Testis (tissue), 5 donors: ENCODE measurements at places on chromosomes 7 and 10. TPM values are rescaled to one million over a fixed set of nuclear protein-coding genes. Genes with fewer than 3 reads are reported as not detected.

DNA sequence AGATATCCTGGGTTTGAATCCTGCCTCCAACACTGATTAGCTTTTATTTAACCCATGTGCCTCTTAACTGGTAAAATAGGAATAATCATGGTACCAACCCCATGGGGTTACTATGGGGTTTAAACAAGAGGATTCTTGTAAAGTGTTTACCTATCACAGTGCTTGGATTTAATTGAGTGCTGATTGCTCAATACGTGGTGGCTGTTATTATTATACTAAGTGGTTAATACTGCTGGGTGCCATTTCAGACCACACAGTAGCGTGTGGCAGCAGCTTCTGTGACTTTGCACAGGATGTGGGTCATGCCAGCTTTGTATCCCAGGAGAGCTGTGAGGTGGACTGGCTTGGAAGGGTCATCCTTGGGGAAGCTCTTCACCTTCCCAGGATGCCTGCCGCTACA is 177.2 kb downstream of the SEC23IP start:
- no peak for DNase-seq

DNA sequence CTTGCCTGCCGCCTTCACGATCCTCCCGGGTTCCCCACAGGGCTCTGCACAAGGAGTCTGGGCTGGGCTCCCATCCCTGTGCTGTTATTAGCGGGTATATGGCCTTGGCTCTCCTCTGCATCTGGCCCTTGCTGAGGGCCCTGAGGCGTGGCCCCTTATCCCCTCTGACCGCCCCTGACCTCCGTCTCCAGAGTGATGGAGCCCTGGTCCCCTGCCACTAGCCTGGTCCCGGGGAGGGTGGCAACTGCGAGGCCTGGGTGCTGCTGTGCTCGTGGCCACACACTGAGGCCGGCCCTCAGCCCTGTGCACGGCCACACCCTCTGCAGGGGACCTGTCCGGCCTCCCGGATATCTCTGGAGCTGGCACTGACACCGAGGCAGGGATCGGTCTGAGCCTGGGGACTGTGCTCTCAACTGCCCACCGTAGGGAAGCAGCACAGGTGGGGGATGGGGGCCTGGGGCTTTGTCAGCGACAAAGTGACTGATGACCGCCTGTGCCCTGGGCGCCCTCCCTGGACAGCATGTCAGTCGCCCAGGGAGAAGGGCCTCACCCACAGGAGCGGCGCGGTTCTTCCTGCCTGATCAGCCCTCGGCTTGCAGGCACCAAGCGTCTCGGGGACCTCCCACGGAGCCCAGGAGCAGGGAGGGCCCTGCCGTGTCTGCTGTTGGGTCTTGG is 72.4 kb downstream of the NKX6-2 start:
- DNase-seq, result no peak

- no peak for DNase-seq
These were observed 39.6 kb downstream of the GRK5 start for GRCh38 chr10:119246862-119247549.

DNA sequence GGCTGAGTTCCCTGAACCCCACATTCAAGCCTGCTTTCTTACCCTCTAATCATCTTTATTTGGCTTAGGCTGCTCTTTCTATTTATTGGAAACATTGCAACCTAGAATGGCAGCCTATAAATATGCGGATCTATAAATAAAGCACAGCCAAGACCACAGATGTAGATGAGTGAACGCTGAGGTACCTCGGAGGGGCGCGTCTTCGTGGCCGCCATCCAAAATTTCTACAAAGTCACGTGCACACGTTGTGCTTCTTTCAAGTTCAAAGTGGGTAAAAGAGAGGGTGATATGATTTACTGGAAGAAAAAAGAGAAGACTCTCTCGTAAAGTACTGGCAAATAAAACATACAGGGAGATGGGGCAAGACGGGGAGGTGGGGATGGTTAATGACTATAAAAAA is 132.6 kb upstream of the RSU1 start:
- no peak for DNase-seq

DNA sequence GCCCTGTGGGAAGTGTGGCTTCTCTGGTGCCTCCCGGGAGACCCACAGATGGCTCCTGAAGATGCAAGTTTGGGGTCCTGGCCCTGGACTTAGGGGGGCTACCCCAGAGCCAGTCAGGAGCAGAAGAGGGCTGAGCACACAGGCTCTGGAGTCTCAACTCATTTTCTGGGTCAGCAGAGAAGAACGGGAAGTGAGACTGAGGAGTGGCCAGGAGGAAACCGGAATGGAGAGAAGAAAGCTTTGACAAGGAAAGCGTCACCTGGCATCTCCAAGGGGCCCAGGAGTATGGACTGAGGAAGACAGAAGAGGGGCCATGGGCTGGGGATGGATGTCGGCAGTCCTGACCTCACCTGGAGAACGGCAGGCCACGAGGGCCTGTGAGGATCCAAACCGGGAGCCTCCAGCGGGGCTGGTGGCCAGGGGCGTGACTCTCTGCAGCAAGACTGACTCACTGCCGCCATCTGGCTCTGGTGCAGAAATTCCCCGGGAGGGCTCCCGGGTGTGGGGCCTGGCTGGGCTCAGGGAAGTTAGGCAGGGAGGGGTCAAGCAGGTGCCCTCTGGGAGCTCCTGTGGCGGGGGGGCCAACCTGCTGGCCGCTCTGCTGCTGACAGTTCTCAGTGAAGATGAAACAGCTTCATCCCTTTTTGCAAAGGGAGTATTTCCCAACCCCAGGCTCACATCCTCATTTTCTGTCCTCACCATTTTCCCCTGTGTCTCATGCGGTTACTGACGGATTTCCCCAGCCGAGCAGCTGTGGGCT is 23.6 kb downstream of the DAGLB start:
- DNase-seq, result no peak

DNA sequence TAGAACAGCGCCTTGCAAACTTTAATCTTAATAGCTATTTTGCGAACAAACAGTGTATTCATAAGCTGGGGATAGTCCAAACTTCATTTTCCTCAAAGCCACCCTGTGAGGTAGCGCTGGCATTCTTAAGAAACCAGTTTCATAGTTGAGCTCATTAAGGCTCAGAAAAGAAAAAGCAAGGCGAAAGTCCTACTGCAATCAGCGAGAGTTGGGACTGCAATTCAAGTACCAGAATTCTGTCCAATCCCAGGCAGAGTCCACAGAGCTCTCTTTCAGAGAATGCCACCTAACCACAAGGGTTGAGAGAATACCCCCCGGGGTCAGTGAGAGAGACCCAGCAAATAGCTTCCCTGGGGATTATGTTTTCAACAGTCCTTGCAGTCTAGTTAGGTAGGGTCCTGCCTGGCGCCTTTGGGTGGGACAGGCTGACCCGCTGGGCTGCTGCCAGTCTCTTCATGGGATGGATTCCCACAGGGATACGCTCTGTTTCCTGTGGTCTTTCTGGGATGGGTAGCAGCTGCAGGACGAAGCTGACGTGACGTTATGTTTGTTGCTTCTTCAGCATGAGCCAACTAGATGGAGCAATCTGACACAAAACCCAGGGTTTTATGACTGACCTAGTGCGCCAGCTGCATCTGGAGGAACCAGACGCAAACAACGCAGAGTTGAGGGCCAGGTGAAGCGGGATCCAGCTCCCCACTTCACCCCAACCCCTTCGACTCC is 16.0 kb downstream of the BMPER start:
- no peak for DNase-seq

DNA sequence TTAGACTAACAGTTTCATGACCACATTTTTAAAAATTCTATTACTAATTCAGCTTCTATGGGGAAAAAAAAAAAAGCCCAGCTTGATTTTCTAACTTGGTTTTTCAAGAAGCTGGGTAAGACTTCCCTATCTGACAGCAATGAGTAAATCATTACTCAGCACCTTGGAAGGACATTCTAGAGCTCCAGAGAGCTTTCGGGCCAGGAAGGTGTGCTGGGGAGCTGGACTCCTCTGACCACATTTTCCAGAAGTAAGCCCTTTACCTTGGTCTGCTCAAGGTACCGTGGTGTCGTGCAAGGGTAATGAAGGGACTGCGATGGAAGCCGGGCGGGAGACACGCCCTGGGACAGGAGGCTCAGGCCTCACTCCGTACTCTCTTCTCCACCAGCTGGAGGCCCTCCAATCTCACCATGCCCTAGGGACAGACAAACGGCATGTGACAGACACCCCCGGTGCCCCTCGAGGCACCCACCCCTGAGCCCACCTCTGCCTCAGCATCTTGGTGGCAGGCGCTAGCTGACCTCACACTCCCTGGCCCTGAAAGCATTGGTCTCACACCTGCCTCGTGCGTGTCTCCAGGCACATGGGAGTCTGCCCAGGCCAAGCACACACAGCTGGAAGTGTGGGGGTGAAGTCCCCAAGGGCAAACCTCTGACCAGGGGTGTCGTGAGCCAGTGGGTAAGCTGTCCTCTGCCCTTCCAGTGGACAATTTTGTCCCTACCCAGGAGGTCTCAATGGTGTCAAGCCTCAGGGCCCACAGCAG is 152.1 kb downstream of the OAT start:
- no peak for DNase-seq

DNA sequence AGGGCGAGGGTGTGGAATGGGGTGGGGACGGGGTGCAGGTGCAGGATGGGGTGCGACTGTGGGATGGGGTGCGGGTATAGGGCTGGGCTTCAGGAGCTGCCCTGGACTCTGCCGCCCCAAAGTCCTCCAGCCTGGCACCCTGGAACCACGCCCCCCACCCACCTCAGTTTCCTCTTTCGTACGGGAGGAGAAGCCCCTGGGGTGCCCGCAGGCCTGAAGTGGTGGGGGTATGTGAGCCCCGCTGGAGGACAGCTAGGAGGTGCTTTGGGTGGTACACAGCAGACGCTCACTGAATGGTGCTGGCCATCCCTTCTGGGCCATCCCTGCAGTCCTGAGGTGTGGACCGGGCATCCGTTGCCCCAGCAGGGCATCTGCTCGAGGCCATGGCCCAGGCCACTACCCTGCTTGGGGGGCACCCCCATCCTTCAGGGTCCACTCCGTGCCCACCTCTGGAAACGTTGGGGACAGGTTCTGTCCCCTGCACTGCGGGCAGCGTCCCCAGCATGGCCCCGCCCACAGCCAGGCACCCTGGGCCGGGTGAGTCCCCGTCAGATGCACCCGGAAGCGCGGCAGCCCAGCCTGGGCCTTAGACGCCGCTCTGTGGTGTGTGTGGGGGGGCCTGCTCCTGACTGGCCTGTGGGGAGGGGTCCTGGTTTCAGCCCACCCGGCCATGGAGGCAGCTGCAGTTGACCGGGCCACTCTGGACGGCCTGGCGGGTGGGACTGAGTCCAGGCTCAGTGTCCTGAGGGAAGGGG is 41.6 kb downstream of the UNCX start:
- no peak for DNase-seq

GRCh38 chr7:116185956-116186355 is 24.4 kb upstream of the TES start:
- no peak for DNase-seq

GRCh38 chr10:123535386-123535785 is 130.8 kb upstream of the GPR26 start:
- no peak for DNase-seq

- no peak for DNase-seq
These were observed 21.4 kb downstream of the PRKAR2B start for GRCh38 chr7:107065929-107066247.

DNA sequence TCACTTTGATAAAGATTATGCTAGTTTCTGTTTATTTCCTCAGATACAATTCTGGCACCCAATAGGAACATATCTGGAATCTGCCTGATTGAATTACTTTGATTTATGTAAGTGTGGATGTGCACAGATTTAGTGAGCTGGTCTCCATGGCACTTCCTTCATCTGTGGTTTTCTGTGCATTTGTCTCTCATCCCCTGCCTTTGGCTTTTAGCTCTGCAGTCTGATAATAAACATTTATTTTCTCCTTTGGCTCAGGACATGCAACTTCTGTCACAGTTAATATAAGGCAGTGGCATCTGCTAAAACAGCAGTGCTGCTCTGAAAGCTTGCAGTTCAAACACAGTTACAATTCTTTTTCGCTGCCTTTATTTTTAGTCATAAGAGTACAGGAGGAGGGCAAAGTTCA is 273.7 kb upstream of the CHRM2 start:
- no peak for DNase-seq

GRCh38 chr7:17913250-17913649 is 27.0 kb downstream of the SNX13 start:
- no peak for DNase-seq

- DNase-seq, result peak; percentile 61
These were observed 376 bp downstream of the GNA12 start for GRCh38 chr7:2843711-2844152.

- no peak for DNase-seq
These were observed 35.1 kb upstream of the COBL start for GRCh38 chr7:51351661-51352060.

DNA sequence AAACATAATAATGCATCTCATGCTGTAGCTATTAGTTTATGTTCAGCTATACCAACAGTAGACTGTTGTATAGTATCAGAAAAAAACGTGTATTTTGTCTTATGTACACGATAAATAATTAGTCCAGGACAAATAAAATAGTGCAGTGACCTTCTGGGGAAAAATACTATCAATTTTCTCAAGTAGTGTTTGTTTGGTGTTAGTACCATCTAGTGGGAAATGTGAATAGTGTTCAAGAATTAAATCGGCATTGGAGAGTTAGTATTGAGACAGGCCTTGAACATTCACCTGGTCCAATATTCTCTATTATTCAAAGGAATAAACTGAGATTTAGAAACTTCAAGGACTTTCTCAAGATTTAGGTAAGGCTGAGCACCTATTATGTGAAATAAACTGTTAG is 21.7 kb upstream of the OR2A5 start:
- DNase-seq, result no peak

DNA sequence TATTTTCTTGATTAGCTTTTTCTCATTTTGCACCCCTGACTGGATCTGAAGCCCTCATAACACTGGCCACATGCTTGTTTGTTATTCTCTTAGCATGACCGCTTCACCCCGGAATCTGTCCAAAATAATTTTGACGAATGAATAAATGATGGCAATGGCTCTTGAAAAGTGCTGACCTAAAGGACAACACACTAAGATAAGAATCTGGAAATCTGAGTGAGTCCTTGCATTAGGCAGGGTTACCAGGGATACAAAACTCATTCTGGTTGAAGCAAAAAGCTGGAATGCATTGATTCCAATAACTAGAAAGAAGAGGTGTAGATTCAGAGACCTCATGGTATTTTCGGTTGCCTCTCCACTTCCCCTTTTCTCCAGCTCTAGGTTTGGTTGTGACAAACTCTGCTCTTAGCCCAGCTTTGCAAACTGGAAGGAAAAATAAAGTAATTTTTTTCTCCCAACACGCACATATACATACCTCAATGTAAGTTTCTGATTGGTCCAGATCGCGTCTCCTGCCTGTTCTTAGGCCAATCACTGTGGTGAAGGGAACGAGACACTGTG is 157.4 kb downstream of the SKIDA1 start:
- peak; percentile 49 for DNase-seq

DNA sequence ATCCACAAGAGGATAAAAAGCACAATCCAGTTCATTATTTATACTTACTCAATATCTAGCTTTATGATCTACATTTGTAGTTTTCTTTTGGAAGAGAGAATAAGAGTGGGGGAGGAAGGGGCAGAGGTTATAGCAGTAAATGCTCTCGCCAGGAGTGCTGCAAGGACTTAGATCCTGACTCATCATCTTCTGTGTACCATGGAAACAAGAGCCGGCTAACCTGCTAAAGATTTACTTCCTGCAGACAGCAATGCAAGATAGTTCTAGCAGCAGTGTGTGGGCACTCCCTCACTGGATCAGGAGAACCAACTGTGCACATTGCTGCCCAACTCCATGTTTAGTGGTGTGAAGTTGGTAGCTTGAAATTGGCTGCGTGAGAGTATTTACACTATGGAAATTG is 47.7 kb upstream of the TRIL start:
- DNase-seq, result no peak

ZRANB1 gene
- 38.7 TPM for total RNA-seq

RGR gene
- 5.9 TPM for total RNA-seq

CEP41 gene
- total RNA-seq, result 91.6 TPM

CPN1 gene
- total RNA-seq, result 2.7 TPM

VSTM4 gene
- 26.0 TPM for total RNA-seq

NACAD gene
- 6.9 TPM for total RNA-seq

MACC1 gene
- 0.74 TPM for total RNA-seq

TMEM26 gene
- 13.0 TPM for total RNA-seq
